Left forelimb (tissue), 1 donor: ENCODE measurements at places on chromosomes 1 and 21.

DNA sequence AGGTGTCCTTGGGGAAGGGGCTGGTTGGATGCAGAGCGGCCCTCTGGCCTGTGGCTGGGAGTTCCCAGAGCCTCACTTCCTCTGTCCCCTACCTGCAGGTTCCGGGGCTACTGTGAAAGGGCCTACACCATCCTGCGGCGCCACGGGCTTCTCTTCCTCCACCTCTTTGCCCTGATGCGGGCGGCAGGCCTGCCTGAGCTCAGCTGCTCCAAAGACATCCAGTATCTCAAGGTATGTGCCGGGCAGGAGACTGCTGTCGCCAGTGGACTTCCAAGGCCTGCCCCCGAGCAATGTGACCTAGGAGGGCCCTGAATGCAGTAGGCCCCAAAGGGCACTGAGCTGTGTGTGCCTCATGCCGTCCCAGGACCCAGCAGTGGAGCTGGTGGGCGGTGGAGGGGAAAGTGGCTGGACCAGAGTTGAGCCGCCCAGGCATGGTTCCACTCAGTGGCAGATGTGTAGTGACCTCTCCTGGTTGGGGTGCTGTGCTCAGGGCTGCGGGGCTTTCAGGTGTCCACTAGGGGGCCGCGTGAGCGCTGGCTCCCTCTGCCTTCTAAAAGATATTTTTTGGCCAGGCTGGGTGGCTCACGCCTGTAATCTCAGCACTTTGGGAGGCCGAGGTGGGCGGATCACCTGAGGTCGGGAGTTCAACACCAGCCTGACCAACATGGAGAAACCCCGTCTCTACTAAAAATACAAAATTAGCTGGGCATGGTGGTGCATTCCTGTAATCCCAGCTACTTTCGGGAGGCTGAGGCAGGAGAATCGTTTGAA, 73.4 kb downstream of the PIK3CD start:
- no peak for DNase-seq

GRCh38 chr1:193365966-193366365, 179.6 kb upstream of the B3GALT2 start:
- DNase-seq: no peak

- DNase-seq: no peak
These were observed 437.0 kb downstream of the LMO4 start for GRCh38 chr1:87765681-87766070.

GRCh38 chr1:221161571-221162041, 282.4 kb downstream of the HLX start:
- DNase-seq: no peak

GRCh38 chr1:8976896-8977450, 31.3 kb downstream of the CA6 start:
- no peak for DNase-seq

DNA sequence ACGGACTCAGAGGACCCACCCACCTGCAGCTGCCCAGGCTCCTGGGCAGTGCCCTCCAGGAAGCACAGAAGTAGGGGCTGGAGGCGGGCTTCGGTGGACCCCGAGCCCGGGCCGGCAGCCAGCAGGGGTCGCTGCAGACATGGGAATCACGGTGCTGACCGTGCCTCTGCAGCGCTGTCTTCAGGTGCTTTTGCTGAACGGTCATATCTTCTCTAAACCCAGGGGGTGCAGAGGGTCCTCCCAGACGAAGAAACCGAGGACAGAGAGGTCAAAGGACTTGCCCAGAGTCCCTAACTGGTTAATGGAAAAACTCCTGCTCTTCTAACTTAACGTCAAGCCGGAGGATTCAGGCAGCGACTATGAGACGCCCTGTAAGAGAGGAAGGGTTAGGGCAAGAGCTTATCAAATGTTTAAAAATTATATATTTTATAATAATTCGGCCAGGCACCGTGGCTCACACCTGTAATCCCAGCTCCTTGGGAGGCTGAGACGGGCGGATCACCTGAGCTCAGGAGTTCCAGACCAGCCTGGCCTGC, 21.5 kb upstream of the LEFTY2 start:
- DNase-seq: peak; percentile 57

GRCh38 chr1:41158966-41159365, 83.1 kb downstream of the SCMH1 start:
- DNase-seq: no peak

GRCh38 chr1:151508833-151509232, 2.4 kb upstream of the CGN start:
- DNase-seq: no peak

DNA sequence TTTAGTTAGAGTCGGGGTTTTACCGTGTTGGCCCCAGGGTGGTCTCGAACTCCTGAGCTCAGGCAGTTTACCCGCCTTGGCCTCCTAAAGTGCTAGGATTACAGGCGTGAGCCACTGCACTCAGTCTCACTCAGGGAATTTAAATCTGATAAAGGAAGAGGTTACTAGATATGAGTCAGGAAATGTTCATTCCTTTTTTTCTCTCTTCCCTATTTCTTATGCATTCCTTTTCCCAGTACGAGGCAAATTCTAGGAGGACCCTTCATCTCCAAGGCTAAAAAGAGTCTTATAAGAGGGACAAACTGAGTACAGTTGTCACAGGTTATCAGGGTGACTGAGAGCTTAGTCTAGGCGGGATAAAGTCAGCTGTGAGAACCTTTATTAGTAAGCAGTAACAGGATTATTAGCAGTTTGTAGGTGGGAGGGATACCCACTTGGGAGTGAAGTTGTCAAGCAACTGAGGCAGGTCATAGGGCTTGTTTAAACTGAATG, 9.1 kb downstream of the MACF1 start:
- DNase-seq: no peak

- no peak for DNase-seq
These were observed 29.5 kb upstream of the SLFNL1 start for GRCh38 chr1:41051022-41051421.

DNA sequence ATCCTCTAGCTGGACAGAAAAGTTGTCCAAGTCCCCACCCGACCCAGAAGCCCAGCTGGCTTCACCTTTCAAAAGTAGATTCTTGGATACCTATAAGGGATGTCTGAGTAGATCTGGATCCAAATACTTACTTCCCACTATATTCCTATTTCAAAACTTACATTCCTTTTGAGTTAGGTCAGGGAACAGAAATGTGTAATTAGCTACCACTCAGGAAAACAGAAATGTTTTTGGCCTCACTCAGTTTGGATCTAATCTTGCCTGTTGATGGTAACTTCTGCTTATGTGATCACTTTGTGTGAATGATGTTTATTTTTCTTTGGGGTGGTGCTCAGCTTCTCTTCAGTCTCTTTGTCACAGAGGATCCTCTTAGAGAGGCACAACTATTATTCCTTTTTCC, 814.4 kb upstream of the RGS18 start:
- no peak for DNase-seq

DNA sequence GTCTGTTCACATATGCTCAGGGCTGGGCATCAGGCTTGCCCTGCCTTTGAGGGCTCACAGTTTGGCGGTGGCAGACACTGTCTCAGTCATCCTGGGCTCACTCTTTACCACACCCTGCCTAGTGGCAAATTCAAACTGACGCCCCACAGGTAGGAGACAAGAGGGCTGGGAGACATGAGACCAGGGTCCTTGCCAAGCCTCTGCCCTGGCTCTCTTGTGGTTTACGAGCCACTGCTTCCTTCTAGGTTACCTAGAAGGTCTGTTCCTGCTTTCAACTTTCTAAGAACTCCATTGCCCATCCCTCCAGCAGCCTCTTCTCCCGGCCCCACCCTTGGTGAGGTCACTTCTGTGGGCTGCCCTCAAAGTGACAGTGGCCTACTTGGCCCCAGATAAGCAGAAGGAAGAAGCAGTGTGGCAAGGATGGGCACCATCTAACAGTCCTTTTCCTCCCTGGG, 10.5 kb downstream of the KIF21B start:
- DNase-seq: no peak

DNA sequence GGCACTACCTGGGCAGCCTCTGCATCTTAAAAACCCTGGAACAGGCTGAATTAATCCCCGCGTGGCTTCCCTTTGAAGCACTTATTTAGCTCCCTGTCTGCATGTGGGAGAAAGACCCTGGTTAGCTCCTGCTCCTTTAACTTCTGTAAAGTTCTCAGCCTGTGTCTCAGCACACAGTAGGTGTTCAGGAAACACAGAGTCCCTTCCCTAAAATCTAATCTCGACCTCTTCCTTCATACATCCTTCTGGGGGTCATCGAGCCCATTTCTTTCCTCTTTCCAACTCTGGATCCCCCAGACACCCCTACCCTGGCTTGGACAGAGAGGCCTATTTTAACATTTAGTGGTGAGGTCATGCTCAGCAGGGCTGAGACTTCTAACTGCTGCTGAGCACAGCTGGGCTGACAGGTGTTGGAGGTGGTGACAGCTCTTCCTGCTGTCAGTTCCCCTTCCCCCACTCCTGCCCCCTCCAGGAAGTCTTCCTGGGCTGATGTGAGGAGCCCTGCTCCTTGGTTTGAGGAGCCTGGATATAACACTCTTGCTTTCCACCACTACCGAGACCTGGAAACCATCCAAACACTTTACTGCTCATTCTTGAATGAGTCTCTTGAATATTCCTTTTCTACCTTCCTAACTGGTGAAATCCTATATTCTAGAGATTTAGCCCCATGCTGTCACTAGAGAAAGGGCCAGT, 5.3 kb downstream of the E2F2 start:
- no peak for DNase-seq

- DNase-seq: no peak
These were observed 313.5 kb downstream of the DISC1 start for GRCh38 chr1:231940116-231940515.

DNA sequence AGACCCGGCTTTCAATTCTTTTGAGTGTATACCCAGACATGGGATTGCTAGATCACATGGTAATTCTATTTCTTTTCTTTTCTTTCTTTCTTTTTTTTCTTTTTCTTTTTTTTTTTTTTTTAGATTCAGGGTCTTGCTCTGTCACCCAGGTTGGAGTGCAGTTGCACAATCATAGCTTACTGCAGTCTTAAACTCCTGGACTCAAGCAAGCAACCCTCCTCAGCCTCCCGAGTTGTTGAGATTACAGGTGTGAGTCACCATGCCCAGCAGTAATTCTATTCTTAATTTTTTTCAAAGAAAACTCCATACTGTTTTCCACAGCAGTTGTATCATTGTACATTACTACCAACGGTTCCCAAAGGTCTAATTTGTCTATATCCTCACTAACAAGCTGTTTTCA, 13.5 kb upstream of the RNF186 start:
- no peak for DNase-seq

- DNase-seq: no peak
These were observed 118.2 kb downstream of the RRAGC start for GRCh38 chr1:38741341-38741740.

DNA sequence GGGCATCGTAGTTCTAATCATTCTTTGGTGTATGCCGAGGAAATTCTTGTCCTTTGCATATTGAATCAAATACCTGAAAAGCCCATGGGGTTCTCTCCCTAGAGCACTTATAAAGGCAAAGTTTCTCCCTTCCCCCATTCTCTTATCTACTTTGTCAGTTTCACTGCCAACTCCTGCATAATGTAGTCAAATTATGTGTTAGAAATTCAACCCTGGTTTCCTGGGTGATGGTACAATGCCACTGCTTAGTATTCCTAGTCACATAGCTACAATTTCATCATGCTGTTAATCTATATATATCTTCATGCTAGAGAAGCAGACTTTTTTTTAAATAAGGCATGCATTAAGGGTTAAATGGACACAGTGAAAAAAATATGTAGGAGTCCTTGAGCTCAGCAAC, 119.0 kb downstream of the PDE4B start:
- no peak for DNase-seq

- DNase-seq: no peak
These were observed 98.6 kb upstream of the PPP2R5A start for GRCh38 chr1:212186427-212187207.

GRCh38 chr1:81582467-81582986, 218.2 kb upstream of the ADGRL2 start:
- no peak for DNase-seq

GRCh38 chr1:151443846-151444782, 15.2 kb downstream of the POGZ start:
- DNase-seq: no peak

GRCh38 chr1:42146626-42147320, 6.4 kb upstream of the GUCA2B start:
- no peak for DNase-seq

GRCh38 chr1:245493029-245493428, 338.2 kb downstream of the KIF26B start:
- no peak for DNase-seq

DNA sequence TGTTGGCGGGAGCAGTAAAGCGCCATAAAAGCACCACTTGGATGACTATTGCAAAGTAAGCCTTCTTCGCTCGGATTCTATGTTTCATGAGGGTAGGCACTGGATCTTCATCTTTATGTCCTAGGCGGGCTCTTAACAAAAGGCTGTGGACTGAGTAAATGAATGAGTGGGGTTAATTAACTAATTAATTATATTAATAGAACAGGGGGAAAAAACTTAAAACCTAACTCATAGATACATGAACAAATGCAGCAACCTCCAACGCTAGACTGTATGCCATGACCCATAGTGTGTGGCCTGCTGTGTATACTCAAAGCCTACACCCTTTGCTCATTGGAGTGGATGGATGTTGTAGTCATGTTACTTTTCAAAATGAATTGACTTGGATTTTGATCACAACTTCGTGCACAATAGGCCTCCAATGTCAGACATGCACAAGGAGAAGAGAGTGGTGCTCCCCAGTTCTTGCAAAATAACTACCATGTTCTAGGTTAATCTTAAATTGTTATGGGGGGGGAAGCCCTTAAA, 417 bp upstream of the GFI1 start:
- DNase-seq: no peak

DNA sequence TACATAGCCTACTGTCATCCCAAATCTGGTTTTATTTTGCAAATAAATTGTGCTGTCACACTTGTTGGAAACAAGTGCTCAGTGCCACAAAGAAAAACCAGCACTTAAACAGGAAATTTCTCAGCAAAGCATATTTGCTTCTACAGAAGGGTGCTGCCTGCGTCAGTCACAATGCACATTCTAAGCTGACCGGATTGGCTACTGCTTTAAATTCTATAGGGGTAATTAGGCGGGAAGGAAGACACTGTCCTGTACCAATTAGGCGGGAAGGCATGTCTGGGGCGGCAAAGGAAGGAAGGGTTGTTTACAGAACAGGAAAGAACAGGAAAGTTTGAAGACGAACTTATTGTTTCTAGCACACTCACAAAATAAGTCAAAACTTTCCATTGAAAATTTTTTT, 2.8 kb downstream of the IFI16 start:
- no peak for DNase-seq

- DNase-seq: no peak
These were observed 56.6 kb downstream of the NCF2 start for GRCh38 chr1:183533617-183534174.

- DNase-seq: no peak
These were observed 45.1 kb upstream of the MUTYH start for GRCh38 chr1:45385302-45385701.

DNA sequence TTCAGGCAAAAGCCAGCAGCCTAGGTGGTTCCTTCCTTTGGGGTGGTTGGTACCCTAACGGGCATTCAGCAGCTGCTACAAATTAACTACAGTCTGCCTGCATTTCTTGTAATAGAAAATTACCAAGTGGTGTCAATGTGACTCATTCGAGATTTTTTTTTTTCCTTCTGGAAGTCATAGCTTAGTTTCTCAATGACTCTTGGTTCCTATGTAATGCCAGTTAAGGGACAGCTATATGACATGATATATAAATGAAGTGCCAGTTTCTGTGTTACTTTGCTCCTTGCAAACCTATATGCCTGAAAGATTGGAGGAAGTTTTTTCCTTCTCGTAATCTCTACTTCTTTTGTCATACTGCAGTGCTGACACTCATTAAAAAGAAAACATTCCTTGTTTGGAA, 2.6 kb downstream of the MGST3 start:
- DNase-seq: no peak

- DNase-seq: no peak
These were observed 170.5 kb downstream of the APP start for GRCh38 chr21:25999921-26000582.

GRCh38 chr1:108152782-108153222, 47.3 kb downstream of the SLC25A24 start:
- DNase-seq: no peak
